ENCODE measurements at places on chromosomes 5 and 9.

- no peak for DNase-seq
Observed at GRCh38 chr5:4977416-4978110, 162.6 kb upstream of the ADAMTS16 start.

- peak; percentile 54 for DNase-seq
Observed at GRCh38 chr5:14399054-14399692, 182.4 kb upstream of the OTULINL start.

GRCh38 chr5:81904166-81904565 lies 67.7 kb upstream of the ATG10 start:
- DNase-seq = no peak

GRCh38 chr5:162174358-162174974 lies 106.9 kb downstream of the GABRG2 start:
- peak; percentile 59 for DNase-seq

DNA sequence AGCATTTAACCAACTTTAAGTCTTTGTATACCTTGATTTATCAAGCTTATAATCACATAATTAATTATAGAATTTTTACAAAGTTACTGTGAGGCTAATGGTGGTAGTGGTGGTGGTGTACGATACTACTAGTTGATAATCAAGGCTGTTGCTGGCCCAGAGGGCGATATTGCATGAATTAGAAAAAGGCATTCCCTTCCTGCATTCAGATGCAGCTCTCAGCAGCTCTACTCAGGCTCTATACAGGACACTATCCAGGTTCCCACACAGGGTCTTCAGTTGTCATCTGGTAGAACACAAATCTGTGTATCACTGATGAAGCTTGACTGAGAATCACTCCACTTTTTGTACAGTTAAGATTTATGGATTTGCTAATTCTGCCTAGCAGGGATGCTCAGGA lies 562.8 kb upstream of the C9orf72 start:
- DNase-seq = no peak

DNA sequence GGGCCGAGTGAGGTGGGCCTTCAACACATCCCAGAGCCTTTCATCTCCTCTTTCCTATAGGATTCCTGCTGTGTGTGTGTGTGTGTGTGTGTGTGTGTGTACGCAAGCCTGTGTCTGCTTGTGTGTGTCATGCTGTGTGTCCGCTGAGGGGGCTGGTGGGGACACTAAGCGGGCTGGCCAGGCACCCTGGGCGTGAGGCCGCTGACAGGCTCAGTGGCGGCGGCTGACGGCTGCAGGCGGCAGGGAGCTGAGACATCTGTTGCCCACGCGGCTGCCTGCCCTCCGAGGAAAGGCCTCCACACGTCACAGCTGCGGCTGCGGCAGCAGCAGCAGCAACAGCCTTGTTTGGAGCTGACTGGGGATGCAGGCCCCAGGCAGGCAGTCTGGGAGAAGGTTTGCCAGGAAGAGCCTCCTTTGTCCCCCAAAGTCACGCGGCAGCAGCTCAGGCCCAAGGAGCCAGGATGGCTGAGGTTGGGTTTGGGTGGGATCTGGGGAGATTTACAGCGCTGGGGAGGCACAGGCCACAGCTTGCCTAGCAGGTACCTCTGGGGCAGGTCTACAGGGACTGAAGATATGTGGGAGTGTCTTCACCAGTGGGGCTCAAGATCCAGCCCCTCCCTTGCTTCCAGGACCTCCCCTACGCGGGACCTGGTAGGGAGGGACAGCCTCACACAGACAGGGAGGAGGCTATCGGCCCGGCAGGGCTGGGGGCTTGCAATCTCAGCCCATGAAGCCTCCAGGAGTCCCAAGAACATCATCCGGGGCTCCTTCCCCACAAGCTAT lies 1.8 kb downstream of the PDLIM4 start:
- no peak for DNase-seq

DNA sequence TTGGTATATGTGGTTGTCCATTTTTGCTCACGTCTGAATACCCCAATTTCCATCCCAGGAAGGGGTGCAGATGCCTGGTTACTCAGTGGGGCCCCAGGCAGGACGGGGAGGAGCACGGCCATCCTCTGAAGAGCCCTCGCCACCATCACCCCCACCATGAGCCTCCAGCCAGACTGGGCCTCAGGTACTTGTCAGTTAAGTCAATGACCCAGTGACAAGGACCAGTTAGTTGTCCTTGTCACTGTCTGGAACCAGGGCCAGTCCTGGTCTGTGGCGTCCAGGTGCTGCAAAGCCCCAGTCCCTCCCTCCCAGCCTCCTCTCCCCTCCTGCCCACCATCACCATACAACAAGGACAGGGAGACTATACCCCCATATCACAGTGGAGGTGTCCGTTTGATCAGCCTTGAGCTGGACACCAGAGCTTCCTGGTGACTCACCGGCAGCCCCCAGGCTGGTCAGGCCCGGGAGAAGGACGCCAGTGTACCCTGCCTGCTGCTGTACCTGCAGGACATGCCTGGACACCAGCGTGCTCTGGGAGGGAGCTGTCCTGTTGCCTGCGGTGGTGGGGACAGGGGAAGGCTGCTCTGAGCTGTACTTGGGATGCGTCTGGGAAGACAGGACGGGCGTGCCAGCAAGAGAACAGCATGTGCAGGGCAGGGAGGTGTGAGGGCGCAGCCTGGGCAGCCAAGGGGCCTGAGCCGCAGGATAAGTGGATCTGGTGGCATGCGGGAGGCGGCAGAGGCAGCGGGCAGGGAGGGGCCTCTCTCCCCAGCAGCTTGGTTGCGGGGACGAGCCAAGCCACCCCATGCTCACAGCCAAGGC lies 32.6 kb upstream of the TTLL11 start:
- DNase-seq = no peak

DNA sequence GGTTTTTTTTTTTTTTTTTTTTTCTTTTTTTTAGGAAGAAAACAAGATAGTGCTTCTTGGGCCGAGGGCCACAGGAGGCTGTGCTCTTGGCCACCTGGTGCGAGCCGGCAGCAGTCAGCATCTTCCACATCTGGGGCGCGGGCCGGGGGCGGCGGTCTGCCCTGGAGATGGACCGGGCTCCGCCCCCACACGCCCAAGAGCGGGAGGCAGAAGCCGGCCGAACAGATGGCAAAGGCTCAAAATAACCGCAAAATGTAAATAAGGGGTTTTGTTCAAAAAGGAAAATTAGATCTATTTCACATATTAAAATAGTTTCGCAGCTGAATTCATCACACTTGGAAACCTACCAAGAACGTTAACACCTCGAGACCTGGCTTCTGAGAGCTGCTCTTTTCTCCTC lies 51.5 kb upstream of the UBAC1 start:
- DNase-seq = no peak

DNA sequence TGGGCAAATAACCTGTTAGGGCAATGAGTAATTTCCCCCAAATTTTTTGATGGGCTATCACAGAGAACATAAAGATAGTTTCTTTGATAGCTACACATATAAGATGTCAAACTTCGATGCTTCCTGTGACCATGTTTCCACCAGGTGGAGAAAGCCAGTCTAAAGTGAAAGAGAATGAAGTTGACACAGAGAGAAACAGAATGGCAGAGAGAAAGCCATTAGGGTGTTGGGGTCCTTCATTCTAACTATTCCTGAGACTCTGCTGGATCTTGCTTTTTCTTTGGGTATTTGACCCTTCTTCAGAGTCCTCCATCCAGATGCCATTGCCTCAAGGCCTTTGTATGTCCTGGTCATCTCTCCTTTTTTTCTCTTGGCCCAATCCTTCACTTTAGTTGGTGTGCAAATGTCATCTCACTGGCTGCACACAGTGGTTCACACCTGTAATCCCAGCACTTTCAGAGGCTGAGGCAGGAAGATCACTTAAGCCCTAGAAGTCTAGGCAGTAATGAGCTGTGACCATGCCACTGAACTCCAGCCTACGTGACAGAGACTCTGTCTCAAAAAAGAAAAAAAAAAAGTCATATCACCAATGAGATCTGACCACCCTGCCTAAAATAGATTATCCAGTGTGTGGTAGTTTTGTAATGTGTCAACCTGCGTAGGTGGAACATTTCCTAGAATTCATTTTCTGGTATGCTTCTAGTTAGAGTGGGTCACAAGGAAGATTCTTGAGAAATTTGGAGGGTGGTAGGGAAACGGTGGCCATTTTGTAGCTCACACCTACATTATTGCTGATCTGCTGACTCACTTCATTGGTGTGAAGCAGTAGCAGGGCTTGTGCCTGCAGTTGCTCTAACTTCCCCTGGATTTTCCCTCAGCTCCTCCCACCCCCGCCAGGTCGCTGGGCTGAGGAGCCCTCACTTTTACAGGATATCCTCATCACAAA lies 20.8 kb upstream of the KIF2A start:
- peak; percentile 81 for DNase-seq

DNA sequence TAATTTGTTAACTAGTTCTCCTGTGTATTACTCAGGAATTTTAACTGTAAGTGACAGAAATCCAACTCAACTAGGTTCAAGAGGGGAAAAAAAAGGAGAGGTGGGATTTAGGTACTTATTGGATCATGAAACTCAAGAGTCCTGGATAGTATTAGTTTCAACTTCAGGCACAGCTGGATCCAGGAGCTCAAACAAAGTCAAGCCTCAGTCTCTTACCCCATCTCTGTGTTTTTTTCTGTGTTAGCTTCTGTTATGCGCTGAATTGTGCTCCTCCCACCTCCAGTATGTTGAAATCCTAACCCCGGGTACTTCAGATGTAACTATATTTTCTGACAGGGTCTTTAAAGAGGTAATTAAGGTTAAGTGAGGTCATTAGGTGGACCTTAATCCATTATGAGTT lies 53.5 kb downstream of the SMIM23 start:
- DNase-seq = no peak

- DNase-seq = no peak
Observed at GRCh38 chr5:124726631-124727362, 19.6 kb downstream of the ZNF608 start.

GRCh38 chr5:7873216-7873615 lies 4.3 kb downstream of the MTRR start:
- no peak for DNase-seq

- DNase-seq = no peak
Observed at GRCh38 chr9:95498641-95499040, 18.1 kb downstream of the PTCH1 start.

DNA sequence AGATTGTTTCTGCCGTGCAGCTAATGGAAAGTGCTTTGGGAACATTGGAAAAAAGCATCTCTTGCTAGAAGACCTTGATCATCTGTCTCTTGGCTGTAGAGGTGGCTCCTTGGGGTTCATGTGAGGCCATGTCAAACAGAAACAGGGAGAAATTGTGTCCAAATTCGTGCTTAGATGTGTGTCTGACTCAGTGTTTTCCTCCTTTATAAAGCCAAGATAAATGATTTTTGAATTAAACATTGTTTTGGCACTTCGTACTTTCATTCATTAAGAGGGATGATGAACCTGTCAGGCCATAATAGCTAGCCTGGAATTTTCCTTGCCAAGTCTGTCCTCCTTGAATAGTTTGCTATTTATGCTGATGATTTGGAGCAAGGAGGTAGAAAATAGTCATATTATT lies 143.8 kb downstream of the FBXL7 start:
- no peak for DNase-seq

DNA sequence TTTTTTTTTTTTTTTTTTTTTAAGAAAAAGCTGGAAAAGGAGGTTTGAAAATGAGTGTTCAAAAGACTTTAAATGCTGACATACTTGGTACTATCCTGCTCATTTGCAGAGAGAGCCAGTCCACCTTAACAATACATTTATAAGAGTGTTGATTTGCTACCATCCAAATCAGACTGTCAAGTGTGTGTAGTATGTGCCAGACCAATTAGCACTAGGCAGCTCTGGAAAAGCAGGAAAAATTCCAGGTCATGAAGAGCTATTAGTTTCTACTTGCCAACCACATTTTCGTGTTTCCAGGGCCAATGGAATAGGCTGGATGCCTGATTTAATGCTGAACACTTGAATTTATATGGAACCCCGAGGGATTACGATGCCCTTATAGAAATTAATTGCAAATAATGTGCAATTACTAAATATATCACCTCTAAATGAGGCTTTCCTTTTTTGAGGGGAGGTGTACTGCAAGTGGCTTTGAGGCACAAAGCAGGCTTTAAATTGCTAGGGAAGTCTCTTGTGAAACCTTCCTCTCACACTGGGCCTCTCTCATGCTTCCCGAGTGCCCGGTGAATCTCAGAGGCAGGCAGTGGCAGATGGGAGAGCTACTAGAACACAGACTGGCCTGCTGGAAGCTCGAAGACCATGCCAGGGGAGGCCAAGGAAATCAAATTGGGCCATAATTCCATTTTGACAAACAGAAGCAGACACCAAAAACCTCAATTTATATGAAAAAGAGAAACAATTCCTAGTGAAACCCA lies 178.7 kb downstream of the PPP2R2B start:
- DNase-seq = peak; percentile 1

- no peak for DNase-seq
Observed at GRCh38 chr5:52334367-52334766, 453.3 kb upstream of the ITGA1 start.

DNA sequence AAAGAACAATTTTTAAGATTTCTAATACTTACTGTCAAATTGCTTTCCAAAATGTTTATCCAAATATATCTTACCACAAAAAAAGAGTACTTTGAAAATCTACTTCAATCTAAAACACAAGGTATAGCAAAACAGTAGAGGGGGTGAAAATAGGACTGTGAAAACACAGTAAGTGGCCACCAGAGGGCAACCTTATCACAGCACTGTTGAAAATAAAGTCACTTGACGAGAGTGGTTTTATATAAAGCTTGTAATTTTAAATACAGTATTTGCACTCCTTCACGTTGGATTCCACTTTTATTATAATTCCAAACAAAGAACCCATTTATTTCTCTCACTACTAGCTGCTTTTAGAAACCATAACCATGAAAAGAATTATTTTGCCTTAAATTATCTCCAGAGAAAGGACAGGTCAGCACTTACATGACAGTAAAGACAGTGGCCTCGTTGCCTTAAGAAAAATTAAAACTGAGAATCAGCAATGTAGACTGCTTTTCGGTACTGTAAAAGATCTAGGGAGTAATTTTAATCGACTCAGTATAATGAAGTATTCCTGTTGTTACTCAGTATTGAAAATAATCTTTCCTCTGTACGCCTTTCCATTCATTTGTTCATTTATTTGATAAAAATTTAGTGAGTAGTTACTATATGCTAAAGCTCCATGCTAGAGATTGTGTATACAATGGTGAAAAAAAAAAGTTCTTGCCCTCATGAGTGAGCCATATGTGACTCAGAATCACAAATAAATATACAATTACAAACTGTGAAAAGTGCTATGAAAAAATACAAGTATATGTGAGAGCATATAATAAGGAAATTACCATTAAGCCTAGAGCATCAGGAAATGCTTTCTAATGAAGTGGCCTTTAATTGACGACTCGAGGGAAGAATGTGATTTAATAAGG lies 40.0 kb upstream of the CDK5RAP2 start:
- peak; percentile 73 for DNase-seq

DNA sequence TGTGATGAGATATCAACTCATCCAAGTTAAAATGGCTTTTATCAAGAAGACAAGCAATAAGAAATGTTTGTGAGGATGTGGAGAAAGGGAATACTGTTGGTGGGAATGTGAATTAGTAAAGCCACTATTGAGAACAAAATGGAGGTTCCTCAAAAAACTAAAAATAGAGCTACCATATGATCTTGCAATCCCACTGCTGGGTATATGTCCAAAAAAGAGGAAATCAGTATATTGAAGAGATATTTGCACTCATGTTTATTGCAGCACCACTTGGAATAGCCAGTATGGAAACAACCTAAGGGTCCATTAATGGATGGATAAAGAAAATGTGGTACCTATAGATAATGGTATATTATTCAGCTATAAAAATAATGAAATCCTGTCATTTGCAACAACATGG lies 25.1 kb downstream of the PPIP5K2 start:
- peak; percentile 64 for DNase-seq

All from inflammatory macrophage (primary cell).